ENCODE measurements at places on chromosomes 13 and 19.

- DNase-seq, result no peak
These were observed 19.0 kb downstream of the FNDC3A start for GRCh38 chr13:48994706-48995105.

GRCh38 chr19:35476149-35476548 is 14.1 kb downstream of the KRTDAP start:
- DNase-seq, result no peak

- DNase-seq, result no peak
These were observed 100.2 kb downstream of the KL start for GRCh38 chr13:33116321-33117010.

- no peak for DNase-seq
These were observed 10.8 kb downstream of the CLN5 start for GRCh38 chr13:77002590-77003190.

Measured in stimulated activated CD4-positive, alpha-beta T cell treated with anti-CD3 and anti-CD28 coated beads, Interleukin-4, amount 100 ng/mL, for 24 hours (primary cell).